Hair follicle dermal papilla cell (primary cell): ENCODE measurements at places on chromosomes 2 and 18. TPM values are rescaled to one million over a fixed set of nuclear protein-coding genes. Genes with fewer than 3 reads are reported as not detected.

RAB17 gene
- total RNA-seq = not detected in 2 replicates

RTKN gene
- 19.2 and 21.7 TPM in 2 replicates for total RNA-seq

SERPINB13 gene
- not detected in 2 replicates for total RNA-seq

SKOR2 gene
- not detected in 2 replicates for total RNA-seq

ALK gene
- total RNA-seq = 0.12 and 0.16 TPM in 2 replicates

PDIA6 gene
- 250 and 307 TPM in 2 replicates for total RNA-seq

BMP10 gene
- not detected in 2 replicates for total RNA-seq

LRP1B gene
- total RNA-seq = 0.12 and 0.32 TPM in 2 replicates

GREB1L gene
- total RNA-seq = 0.73 and 1.1 TPM in 2 replicates

FBLN7 gene
- total RNA-seq = 0.65 and 1.3 TPM in 2 replicates

CCDC141 gene
- total RNA-seq = not detected in 2 replicates

CCBE1 gene
- total RNA-seq = 257 and 302 TPM in 2 replicates

RPRM gene
- total RNA-seq = 0.16 TPM in 1 of 2 replicates, not detected in the other

HAAO gene
- total RNA-seq = 5.7 and 7.0 TPM in 2 replicates

AGXT gene
- not detected in 2 replicates for total RNA-seq

RNF25 gene
- 34.2 and 38.5 TPM in 2 replicates for total RNA-seq

CAPN14 gene
- total RNA-seq = 0.12 and 0.32 TPM in 2 replicates

QPCT gene
- 16.4 and 16.6 TPM in 2 replicates for total RNA-seq

NAT8 gene
- total RNA-seq = not detected in 2 replicates

MDH1B gene
- 1.2 and 1.8 TPM in 2 replicates for total RNA-seq

FLACC1 gene
- 1.3 and 1.9 TPM in 2 replicates for total RNA-seq

CPS1 gene
- total RNA-seq = 21.4 and 25.3 TPM in 2 replicates

SLC19A3 gene
- not detected in 2 replicates for total RNA-seq

TMEFF2 gene
- under 0.01 and 0.12 TPM in 2 replicates for total RNA-seq

STAM2 gene
- 55.0 and 57.2 TPM in 2 replicates for total RNA-seq

PLB1 gene
- total RNA-seq = 1.8 and 2.6 TPM in 2 replicates

RND3 gene
- total RNA-seq = 577 and 601 TPM in 2 replicates

PJVK gene
- 1.7 and 1.8 TPM in 2 replicates for total RNA-seq

UGT1A5 gene
- total RNA-seq = not detected in 2 replicates

ICA1L gene
- total RNA-seq = 3.2 and 6.5 TPM in 2 replicates

PRKAG3 gene
- 0.16 TPM in 1 of 2 replicates, not detected in the other for total RNA-seq
